Fibroblast of skin of left biceps (primary cell): ENCODE measurements at places on chromosomes 6 and 20.
A peak's percentile ranks its signal among the peaks of the same experiment; 100 is the strongest.

GRCh38 chr6:18752278-18753068, 365.3 kb downstream of the RNF144B start:
- no peak for DNase-seq

DNA sequence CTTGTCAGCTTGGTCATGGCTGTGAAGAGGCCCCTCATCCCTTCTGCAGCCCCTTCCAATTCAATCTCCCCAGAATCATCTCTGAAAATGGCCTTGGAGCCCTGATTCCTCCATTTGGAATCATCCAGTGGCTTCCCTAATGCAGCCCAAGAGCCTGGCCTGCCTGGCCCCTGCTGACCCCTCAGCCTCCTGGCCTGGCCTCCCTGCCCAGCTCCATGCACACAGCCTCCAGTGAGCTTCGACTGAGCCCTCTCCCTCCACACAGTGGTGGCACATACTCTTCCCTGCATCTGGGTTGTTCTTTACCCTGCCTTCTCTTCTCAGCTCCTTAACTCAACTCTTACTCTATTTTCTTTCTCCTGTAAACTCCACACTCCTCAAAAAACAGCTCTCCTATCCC, 120.9 kb downstream of the ANKRD60 start:
- no peak for DNase-seq

DNA sequence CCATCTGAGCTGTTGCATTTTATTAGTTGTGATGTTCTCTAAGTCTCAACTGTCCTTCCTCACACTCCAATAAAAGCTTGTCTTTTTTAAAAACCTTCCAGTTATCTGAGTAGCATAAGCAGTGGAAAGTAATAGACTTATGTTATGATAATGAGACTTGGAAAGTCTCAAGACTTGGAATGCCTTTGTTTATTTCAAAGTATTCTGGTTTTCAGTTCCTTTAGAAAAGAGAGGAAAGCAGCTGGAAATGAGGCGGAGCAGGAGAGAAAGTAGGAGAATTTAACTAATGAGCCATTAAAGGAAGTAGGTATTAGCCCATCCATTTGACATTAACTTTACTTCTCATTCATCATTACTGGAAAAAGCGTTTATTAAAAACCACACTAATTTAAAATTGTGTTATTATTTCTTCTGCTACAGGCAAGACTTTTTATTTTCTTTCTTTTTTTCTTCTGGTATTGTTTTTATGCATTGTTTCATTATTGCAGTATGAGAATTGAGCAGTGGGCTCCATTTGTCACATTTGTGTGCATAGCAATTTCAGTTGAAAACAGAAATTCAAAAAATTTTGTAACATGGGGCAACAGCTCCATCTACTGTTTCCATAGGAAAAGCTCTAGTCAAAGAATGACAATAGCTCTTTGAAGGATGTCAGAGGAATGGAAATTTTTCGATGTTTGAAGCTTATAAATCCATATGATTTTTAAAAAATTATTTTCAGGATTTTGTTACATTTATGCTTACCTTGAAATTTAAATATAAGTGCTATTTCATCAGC, 194.8 kb downstream of the COL9A1 start:
- no peak for DNase-seq

DNA sequence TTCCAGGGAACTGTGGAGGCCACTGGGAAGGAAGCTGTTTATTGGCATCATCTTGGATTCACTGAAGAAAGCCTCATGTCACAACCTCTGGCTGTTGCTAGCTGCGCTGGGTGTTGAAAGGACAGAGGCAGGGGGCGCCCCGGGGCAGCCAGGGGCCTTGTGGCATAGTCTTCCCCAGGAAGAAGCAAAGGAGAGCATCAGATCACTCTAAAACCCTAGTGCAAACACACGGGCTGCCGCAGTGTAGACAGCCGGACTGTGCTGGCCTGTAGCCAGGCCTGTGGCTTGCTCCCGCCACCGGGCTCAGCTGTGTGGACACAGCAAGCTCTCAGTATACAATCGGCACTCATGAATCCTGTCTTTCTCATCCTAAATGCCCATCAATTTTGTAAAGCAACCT, 23.8 kb upstream of the SMOC2 start:
- no peak for DNase-seq

- DNase-seq, result no peak
Measured at GRCh38 chr6:744666-745353, 51.9 kb upstream of the EXOC2 start.

- DNase-seq, result no peak
Measured at GRCh38 chr6:149863698-149864577, at the start of gene LRP11. LRP11 (minus strand) TSS chr6:149864359; CDS start chr6:149864020, 339 bp downstream.

DNA sequence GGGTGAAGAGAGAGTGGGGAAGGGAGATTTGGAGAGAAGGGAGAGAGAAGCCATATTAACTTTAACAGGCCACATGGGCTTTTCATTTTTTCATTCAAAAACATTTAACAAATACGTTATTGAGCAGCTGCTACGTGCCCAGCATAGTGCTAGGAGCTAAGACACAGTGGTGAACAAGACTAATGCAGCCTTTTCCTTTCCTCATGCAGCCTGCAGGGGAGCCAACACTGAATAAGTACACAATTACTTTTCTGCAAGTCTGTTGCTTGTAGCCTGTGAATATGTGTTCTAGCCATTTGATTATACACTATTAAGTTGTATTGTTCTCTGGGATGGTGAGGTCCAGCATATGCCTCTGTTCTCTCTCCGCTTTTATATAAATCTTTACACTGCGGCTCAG, 1.9 kb upstream of the BLOC1S5 start:
- DNase-seq, result no peak

DNA sequence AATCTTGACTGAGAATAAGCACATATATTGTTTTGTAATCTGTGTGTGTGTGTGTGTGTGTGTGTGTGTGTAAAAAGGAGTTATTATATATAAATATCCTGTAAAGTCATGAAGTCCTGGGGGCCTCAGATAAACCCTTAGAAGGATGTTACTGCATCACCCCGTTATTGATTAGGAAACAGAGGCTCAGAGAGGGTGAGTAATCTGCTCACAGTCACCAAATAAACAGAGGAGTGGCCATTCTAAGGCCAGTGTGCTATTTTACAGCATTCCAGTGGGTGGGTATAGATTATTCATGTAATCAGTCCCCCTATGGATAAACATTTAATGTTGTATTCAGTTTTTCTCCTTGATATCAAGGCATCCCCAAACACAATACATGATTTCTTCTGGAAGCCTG, 87.1 kb downstream of the CDC5L start:
- DNase-seq, result no peak

GRCh38 chr6:157535340-157536222, 154.6 kb downstream of the ZDHHC14 start:
- peak; percentile 4 for DNase-seq
